Osteoblast (primary cell): ENCODE measurements at places on chromosomes 7 and 10.
A peak's percentile ranks its signal among the peaks of the same experiment; 100 is the strongest.

- DNase-seq = peak; percentile 92
Observed at GRCh38 chr10:33334153-33334804, at the start of gene NRP1. Gene NRP1 (minus strand): TSS chr10:33334667. CDS start chr10:33334382, 285 bp downstream.

DNA sequence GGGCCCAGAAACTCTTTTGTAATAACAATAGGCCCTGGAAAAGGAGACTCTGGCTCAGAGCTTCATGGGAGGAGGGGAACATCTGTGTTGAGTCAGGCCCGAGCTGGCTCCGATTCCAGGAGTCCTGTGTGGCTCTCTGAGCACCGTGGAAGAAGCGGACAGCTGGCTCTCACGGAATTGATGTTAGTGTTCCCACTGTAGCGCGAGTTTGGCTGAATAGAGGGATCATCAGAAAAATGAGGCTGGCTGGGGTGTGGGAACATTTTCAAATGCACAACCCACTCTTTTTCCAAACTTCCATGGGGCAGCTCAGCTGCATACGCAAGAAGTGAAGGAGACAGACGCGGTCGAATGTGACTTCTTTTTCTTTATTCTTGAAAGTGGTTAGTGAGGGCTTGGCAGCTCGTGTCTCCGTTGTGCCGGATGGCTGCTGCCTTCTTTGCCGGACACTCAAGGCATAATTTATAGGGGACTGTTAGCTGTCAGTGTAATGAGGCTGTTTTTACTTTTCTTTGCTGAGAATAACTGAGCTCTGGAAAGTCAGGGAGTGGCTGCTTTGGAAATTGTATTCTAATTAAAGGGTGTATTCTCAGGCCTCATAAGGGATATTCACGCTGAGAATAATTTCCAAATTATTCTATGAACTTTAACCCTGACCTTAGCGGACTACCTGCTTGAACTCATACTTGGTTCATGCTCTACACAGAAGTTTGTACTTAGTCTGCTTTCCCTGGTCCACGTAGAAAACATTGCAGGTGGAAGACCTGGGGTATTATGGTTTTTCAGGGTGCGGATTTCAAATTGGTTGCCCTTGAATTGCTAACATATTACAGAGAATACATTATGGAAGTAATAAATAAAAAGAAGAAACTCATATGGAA is 23.1 kb downstream of the MDFIC start:
- peak; percentile 80 for DNase-seq

DNA sequence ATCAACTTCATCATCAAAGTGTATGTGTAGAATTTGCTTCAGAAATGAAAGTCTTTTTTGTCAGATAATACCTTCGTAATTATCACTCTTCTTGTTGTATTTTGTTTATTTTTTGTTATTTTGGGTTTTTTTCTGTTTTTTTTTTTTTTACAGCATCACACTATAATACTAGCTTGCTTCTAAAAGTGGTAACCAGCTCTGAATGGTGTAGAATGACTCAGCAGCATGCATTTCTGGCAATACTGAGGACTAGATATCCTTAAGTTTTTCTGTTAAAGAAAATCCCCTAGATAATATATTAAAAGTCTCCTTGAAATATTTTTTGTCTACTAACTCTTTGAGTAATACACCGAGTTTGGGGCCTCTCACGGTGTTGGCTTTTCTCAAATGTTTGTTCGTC is 109.1 kb downstream of the LMBR1 start:
- DNase-seq = peak; percentile 32

DNA sequence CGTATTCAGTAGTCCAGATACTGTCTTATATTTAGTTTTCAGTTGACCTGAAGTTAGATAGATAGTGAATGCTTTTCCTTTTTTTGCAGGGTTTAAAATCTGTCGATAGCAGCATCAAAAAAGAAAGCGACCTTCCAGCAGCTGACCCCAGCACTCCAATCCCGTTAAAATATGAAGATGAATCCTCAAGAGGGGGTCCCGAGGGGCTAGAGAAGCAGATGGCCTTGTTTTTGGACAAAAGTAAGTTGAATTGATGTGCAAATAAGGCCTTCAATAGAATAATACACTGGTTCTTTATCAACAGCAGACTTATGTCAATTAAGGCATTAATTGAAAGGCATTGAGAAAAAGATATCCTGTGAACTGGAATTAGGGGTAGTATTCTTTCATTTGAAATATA is 18.7 kb downstream of the EDRF1 start:
- DNase-seq = no peak

GRCh38 chr7:69232445-69233376 is 365.6 kb upstream of the AUTS2 start:
- no peak for DNase-seq

DNA sequence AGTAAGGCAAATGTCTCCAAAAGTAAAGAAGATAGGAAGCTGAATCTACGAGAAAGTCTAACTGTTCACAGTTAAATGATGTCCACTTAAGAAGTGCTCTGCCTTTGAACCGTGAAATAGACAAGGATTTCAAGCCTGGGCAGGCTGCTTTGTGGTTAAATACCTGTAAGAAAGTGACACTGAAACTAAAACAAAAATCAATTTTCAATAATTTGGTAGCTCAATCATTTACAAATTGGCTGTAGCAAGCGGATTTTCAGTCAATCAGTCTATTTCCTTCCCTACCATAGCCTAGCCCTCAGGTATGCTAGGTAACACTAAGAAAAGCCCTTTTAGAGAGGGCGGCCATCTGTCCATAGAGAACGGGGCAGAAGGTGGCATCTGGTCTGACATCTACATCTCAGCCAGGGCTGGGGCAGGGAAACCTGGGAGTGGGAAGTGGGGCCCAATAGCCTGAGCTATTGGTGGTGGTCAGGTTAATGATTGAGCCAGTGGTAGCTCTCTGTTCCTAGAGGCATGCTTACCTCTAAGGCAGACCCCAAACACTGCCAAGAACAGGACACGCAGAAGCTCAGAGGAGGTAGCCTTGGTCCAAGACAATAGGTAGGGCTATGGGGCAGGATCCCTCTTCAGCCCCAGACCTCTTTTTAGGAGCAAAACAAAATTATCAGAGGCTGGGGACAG is 223.2 kb downstream of the CCSER2 start:
- no peak for DNase-seq

DNA sequence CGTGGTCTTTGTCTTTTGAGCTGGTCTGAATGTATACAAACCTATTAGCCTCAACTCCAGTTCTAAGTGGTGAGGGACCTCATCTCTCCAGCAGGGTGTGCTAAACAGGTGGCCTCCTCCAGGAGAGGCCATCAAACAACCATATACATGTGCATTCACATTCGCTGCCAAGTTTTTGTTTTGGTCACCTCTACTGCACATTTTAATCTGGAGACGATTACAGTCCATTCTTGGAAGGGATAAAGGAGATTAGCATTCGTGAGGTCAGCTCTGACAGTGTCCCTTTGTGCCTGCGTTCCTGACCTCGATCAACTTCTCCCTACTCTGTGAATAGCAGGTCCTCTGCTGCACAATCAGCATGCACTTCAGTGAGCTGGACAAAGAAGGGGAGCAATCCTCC is 60.8 kb downstream of the RHOBTB1 start:
- DNase-seq = no peak

DNA sequence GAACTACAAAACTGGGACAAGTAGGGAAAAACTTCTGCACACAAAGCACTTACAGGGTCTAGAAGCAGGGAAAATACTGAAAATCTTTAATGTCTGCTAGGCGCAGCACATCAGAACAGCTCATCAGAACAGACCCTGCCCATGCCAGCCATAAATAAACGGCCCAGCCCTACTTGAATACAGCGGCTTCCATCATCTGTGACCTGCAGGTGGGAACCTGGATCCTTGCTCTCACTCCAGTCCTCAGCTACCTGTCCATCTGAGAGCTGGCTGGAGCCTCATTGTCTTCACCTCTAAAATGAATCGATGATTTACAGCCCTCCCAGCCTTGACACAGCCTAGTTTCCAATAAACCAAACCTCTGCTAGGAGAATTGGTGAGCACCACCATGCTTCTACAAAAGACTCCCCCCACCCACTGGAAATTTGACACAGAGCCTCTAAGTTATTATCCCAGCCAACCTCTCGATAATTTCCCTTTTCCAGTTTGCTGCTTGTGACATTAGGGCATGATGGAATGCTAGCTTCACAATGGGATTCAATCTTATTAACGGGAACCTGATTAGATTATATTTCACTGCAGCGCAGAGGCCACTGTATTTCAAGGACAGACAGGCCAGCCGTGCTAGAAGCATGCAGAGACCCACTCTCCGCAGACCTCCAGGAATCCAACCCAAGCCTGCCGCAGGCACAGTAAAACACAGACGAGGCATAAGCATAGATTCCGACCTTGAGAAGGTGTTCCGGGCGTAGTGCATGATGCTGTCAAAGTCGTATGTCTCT is 61.6 kb upstream of the OPALIN start:
- DNase-seq = no peak

DNA sequence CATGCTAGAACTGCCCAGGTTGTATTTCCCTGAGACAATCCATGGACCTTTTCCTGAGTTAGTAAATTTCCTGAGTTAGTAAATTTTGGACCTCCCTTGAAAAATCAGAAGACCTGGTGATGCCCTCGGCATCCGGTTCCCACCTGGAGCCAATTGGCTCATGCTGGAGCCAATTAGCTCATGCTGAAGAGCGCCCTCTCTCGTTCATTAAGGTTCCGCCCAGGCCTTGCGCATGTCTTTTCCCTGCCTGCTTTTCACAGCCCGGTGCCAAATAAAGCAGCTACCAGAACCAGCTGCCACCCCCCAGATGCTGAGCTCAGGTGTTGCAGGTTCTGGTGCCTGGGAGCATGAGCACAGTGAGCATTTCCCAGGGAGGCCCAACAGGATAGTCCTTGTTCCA is 96.2 kb downstream of the APBB1IP start:
- no peak for DNase-seq

- DNase-seq = no peak
Observed at GRCh38 chr7:28364082-28364481, 48.2 kb upstream of the CREB5 start.

DNA sequence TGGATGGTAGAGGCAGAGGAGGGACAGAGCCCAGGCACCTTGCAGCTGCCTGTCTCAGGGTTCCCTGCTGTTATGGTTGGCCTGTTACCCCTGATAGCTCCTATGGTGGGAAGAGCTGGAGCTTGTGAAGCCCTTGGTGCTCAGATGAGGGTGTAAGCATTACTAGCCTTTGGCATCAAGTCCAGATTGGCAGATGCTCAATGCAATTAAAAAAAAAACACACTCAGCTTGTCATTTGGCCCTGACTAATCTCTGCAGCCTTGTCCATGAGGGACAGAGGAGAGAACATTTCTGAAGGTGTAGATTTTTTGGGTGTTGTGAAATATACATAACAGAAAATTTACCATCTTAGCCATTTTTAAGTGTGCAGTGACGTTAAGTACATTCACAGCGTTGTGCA is 86.3 kb downstream of the PLPP4 start:
- DNase-seq = no peak

DNA sequence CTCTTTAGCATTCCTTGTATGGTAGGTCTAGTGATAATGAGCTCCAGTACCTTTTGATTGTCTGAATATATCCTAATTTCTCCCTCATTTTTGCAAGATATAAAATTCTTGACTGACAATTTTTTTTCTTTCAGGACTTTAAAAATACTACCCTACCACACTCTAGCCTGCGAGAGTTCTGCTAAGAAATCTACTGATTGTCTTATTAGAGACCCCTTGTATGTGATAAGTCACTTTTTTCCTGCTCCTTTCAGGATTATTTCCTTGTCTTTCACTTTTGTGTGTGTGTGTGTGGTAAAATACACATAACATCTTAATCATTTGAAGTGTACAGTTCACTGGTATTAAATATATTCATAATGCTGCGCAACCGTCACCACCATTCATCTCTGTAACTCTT is 68.7 kb upstream of the PPP1R9A start:
- no peak for DNase-seq

DNA sequence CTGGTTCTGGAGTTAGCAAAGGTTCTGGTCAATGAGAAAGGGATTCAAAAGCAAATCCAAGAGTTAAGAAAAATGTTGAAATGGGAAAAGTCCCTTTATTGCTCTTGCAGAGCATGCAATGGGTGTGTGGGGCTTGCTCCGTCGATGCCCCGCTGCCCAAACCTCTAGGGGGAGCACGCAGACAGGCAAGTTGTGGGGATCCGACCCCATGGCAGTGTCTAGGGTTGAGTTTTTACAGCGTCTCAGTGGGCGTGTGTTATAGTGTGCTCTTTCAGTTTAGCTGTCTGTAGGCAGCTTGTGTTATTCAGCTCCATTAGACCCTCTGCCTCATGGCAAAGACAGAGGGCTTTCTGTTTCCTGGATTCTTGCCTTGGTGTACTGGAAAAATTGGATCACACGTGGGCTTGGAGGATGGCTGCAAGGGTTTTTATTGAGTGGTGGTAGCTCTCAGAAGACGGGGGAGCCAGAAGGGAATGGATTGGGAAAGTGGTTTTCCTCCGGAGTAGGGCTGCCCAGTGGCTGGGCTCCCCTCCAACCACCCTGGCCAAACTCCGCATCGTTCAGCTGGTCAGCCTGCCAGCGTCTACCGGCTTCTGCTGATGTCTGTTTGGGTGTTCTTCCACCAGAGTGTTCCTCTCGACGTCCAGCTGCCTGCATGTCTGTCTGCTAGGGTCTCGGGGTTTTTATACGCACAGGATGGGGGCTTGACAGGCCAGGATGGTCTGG is 102.3 kb upstream of the PLXDC2 start:
- no peak for DNase-seq

- DNase-seq = peak; percentile 5
Observed at GRCh38 chr10:88848499-88848898, 3.1 kb downstream of the ANKRD22 start.

DNA sequence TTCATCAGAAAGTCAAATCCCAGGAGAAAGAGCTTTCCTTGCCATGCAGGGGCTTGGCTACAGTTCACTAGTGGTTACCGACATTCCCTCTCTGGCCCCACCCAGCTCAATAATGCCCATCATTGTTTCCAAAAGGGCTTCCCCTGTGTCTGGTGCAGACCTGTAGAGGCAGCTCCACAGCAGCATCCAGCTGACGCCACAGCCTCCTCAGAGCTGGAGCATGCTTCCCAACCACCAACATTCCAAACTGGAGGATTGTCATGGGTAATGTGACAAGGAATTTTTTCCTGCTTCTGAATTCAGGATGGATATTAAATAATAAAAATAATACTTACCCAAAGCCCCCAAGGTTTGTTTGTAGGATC is 77.4 kb downstream of the ZNF365 start:
- no peak for DNase-seq

- DNase-seq = no peak
Observed at GRCh38 chr10:67861750-67862432, 22.6 kb upstream of the SIRT1 start.

DNA sequence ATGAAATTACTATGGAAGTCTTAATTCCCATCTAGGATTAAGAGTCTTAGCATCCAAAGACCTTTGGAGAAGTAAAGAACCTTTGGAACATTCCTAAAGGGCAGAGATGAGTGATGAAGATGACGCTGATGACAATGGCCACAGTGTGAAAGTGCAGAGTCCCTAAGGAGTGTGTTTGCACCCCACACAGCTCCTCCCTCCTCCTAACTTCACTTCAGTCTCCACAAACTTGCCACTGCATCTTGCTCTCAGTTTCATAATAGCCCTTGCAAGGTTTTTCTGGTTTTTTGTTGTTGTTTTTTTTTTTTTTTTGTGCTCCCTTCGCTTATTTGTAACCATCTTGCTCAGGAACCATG is 117.5 kb upstream of the ANLN start:
- no peak for DNase-seq
